8988T (cell line): ENCODE measurements at places on chromosomes 13 and 19.
A peak's percentile ranks its signal among the peaks of the same experiment; 100 is the strongest.

GRCh38 chr13:44523146-44524015 lies 52.7 kb downstream of the TSC22D1 start:
- DNase-seq = no peak

- DNase-seq = no peak
Observed at GRCh38 chr19:48644839-48645619, 958 bp downstream of the CA11 start.

DNA sequence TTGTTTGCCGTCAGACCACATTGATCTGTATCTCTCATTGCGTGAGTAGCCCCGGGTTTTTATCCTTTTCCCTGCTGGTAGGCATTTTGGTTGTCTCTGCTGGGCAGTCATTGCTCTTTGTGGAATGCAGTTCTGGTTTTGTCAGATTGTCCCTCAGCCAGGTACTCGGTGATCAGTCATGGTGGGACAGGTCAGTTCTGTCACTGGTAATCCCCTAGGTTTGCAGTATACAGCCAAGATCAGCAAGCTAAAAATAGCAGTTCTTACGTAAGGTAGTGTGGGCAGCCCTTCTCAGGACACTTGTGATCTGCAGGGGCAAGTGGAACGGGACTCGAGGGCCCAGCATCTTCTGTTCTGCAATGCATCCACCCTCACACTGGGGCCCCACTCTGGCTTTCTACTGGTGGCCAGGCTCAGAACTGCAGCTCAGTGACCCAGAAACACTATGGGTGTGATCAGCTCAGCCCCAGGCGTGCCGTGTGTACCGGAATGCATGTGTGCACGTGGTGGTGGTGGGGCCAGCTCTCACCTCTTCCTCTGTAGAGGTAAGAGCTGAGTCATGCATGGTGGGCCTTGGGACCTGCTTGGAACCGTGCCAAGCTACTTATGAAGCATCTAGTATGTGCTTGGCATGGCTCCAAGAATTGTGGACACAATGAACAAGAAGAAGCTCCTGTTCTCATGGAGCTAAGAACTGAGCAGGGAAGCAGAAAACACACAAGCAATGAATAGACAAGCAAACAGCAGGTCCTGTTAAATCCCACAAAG lies 6.3 kb downstream of the PLEKHF1 start:
- DNase-seq = no peak

GRCh38 chr13:24709186-24709913 lies 29.1 kb downstream of the ATP12A start:
- no peak for DNase-seq

DNA sequence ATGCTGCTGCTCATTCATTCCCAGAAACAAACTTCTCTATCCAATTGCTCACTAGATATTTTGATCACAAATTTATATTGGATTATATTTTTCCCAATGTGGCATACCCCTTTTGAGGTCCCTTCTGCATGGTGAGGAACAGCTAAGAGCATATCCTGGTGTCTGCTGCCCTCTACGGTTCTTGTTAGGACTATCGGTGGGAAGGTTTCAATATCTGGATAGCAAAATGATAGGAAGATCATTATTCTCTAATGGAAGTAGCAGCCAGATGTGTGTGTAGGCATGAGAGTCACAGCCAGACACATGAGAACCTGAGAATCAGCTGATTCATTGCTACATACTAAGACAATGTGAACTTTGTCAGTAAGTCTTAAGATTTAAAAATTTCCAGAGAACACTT lies 1422.4 kb upstream of the MIR17HG start:
- no peak for DNase-seq

- peak; percentile 82 for DNase-seq
Observed at GRCh38 chr19:39341129-39341718, 997 bp upstream of the SAMD4B start.

- DNase-seq = no peak
Observed at GRCh38 chr19:45180936-45181335, 2.4 kb downstream of the BLOC1S3 start.

- DNase-seq = no peak
Observed at GRCh38 chr13:91181892-91182291, 165.6 kb upstream of the MIR17HG start.

- no peak for DNase-seq
Observed at GRCh38 chr19:46480415-46480814, 9.1 kb upstream of the PNMA8A start.

- DNase-seq = peak; percentile 78
Observed at GRCh38 chr13:24727731-24728601, 36.0 kb upstream of the RNF17 start.

- DNase-seq = no peak
Observed at GRCh38 chr19:40589591-40590429, 11.4 kb upstream of the LTBP4 start.

DNA sequence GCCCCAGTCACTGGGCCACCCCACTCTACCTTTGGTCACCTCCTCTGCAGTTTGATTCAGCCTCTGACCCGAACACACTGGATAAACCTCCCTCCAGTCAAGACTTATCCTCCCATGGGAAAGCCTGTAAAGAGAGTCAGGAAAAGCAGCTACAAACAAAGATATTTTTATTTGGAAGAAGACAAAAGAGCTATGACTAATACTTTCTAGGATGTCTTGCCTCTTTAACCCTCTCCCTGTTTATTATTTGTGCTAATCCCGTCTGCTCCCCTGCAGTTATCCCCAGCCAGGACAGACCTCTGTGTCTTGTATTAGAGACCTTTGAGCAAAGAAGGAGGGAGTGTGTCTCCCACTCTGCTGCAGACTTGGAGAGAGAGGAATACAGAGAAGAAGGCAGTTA lies 178.3 kb downstream of the EFNB2 start:
- no peak for DNase-seq

- no peak for DNase-seq
Observed at GRCh38 chr19:6056282-6056741, 54.0 kb downstream of the RFX2 start.

- no peak for DNase-seq
Observed at GRCh38 chr13:44802491-44802890, 186.8 kb downstream of the NUFIP1 start.

- DNase-seq = no peak
Observed at GRCh38 chr19:57280962-57281400, 696 bp downstream of the ZNF460 start.

DNA sequence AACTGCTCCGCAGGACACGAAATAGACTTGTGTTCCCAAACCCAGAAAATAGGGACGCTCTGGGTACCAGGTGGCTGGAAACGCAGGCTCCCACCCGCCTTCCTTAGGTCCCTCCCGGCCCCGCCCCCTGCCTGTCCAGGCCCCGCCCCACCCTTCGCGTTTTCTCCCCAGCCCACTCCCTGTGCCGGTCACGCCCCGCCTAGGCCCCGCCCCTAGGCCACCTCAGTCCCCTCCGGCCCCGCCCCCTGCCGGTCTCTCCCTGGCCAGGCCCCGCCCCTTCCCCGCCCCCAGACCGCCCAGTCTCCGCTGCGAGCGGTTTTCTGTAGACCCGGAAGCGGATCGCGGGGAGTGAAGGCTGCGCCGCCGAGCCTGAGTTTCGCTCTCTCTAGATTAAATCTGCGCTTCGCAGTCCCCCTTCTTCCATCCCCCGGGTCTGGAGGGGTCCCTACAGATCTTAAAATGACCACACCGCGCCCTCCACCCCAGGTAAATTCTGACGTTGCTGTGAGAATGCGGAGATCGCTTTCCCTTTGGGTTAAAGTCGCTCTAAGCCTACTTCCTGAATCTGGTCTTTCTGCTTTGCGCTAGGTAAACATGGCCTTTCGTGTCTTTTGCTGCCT lies 3.7 kb upstream of the ZNF665 start:
- DNase-seq = peak; percentile 72

DNA sequence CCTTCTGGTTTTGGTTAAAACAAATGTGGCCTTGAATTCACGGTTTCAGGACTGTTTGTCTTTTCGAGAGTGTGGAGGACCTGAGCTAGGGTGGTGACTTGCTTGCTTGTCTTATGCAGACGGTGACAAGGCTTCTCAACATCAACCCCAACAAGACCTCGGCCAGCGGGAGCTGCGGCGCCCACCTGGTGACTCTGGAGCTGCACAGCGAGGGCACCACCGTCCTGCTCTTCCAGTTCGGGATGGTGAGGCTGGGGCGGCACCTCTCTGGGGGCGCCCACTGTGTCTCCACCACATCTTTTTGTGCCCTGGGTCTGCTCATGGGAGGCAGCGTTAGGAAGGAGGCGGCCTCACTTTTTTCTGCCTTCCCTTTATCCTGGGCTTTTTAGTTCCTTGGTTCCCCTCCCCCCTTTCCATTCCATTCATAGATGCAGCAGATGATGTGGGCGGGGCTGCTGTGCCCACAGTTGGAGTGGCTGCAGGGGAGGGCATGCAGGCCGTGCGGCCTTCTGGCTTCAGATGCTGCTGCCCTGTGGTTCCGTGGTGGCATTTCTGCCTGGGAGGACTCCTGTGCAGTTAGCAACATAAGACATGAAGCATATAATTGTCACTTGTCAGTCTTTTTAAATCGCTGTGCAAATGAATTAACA lies 23.3 kb downstream of the LAMP1 start:
- DNase-seq = no peak

GRCh38 chr19:41447732-41448332 lies 4.9 kb downstream of the ERICH4 start:
- DNase-seq = no peak

DNA sequence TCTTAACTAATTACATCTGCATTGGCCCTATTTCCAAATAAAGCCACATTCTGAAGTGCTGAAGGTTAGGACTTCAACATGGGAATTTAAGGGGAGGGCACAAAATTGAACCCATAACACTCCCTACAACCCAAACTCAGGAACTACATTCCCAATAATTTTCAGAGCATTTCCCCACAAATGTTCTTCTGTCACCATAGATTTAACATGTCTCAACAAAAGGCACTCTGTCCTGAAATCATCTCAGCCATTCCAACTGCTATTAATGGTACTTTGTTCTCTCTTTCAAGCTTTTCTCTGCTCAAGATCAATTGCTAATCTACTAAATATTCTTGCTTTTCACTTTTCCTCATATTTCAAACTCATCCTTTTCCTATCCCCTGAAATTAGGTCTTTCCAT lies 74.0 kb upstream of the SOX1 start:
- DNase-seq = no peak

DNA sequence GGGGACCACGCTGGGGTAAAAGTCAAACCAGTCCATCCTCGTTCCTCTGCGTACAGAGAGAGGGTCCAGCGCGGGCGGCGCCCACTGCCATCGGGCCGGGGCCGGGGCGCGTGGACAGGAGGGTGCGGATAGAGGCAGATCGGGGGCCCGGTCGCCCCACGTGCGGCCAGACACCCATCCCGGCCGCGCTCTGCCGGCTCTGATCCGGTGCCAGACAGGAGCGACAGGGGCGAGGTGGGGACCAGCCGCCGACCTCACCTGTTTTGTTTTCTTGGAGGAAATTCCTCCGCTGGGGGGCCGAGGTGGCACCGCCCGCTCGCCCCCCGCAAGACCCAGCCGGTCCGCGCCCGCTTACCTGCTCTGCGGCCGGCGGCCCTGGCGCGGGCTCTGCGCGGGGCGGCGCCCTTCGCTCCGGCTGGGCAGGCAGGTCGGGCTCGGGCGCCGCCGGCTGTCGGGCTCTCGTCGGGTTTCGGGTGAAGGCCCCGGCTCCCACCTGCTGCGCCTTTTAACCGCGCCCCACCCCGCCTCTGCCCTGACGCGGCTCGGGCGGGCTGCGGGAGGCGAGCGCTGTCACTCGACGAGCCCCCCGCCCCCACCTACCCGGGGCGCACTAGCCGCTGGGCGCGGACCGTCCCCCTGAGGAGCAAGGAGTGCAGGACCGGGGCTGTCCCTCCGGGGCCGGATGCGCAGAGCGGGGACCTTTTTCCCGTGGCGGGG lies at the start of gene GJB6:
Gene GJB6, minus strand, starts transcription at position 481 of the 717 bp plus-strand sequence. CDS start 8,839 bp downstream, outside the sequence.
- no peak for DNase-seq

DNA sequence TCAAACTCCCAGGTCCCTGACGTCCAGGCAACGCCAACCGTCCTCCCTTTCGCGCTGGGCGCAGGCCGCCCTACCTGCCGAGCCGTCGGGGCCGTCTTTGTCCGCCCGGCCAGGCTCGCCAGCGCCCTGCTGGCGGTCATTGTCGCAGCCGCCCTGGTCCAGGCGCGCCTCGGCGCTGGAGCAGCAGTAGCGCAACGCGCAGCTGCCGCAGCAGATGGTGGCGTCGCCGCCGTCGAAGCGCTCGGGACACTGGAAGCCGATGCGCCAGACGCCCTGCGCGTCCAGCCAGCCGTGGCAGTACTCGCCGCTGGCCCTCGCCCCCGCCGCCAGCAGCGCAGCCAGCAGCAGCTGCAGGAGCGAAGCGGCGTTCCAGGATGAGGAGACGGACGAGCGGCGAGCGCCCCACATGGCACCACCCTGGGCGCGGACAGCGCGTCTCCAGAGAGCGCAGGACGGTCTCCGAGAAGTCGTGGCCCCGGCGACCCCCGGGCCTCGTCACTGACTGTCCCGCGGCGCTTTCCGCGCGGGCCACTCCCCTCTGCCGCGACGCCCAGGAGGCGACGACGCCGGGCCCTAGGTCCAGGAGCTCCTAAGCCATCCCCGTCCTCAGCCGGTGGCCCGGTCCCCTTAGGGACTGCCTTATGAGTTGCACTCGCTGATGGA lies 1.1 kb downstream of the SHISA2 start:
- DNase-seq = peak; percentile 53

DNA sequence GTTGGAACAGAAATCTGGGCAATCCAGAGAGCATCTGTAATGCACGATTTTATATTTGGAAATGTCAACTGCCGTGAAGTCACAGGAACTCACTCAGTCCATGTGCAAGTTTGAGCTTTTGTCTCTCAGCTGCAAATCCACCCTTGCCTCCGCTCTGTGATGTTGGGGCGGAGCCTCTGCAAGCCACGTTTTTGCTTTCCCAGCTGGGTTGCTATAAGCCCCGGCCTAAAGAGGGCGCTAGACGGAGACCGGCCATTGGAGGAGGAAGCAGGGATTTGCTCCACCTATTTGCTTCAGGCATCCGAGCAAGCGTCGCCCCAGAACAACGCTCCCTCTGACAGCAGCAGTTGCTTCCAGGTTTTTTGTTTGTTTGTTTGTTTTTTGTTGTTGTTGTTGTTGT lies 56.2 kb downstream of the TRPM4 start:
- DNase-seq = no peak

DNA sequence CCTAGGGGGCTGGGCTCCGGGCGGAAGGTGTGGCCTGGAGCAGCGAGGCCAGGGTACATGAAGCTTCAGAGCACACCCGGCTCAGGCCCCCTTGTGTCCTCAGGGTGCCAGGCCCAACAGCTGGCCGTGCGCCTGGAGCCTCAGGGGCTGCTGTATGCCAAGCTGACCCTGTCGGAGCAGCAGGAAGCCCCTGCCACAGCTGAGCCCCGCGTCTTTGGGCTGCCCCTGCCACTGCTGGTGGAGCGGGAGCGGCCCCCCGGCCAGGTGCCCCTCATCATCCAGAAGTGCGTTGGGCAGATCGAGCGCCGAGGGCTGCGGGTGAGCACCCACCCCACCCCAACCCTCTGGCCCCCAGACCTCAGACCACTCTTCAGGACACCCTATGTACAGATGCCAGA lies 3.2 kb downstream of the SYDE1 start:
- DNase-seq = no peak

GRCh38 chr19:9309974-9310446 lies 372 bp upstream of the ZNF699 start:
- DNase-seq = peak; percentile 49
